ENCODE measurements at places on chromosomes 11 and 22. TPM values are rescaled to one million over a fixed set of nuclear protein-coding genes. Genes with fewer than 3 reads are reported as not detected.
A peak's percentile ranks its signal among the peaks of the same experiment; 100 is the strongest.

Gene KCTD14
- total RNA-seq, result 15.7 TPM

Gene UPK3A
- 0.23 TPM for total RNA-seq

Gene APLNR
- 0.53 TPM for total RNA-seq

DNA sequence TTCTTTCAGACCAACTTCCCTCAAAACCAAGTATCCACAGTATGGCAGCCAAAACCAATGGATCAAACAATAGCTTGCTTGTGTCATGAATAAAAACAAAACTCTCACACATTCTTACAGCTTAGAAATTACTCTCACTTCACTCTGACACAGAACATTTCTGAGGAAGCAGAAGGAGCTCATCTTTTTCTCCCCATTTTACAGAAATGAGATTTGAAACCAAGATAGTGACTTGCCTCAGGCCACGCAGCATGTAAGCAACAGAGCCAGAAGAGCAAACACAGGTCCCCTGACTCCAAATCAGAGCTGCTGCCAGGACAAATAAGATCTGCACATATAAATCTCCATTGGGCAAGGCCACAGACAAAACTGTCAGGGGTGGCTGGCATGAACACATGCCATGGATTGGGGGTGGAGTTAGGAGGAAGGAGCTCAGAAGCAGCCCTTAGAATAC lies 64.8 kb downstream of the RAB30 start:
- peaks cover 23% of the 10 kb centered on the region for H3K4me1 ChIP-seq
- H3K27ac ChIP-seq, result peak overlapping the region; percentile 14

GRCh38 chr22:45465633-45466032 lies 37.0 kb upstream of the FBLN1 start:
- H3K27ac ChIP-seq, result no peak overlapping the region
- peaks cover 27% of the 10 kb centered on the region for H3K4me1 ChIP-seq
- peaks cover 5% of the 10 kb centered on the region for H3K27me3 ChIP-seq
- H3K36me3 ChIP-seq, result peaks cover 28% of the 10 kb centered on the region
- no peak for DNase-seq
- H3K4me3 ChIP-seq, result no peak overlapping the region

GRCh38 chr11:64234647-64235379 lies 429 bp downstream of the VEGFB start:
- peaks cover 25% of the 10 kb centered on the region for H3K4me1 ChIP-seq
- DNase-seq, result peak; percentile 50
- H3K27ac ChIP-seq, result no peak overlapping the region
- H3K27me3 ChIP-seq, result peaks cover 16% of the 10 kb centered on the region
- peak overlapping the region; percentile 85 for H3K4me3 ChIP-seq
- H3K36me3 ChIP-seq, result peaks cover 6% of the 10 kb centered on the region

DNA sequence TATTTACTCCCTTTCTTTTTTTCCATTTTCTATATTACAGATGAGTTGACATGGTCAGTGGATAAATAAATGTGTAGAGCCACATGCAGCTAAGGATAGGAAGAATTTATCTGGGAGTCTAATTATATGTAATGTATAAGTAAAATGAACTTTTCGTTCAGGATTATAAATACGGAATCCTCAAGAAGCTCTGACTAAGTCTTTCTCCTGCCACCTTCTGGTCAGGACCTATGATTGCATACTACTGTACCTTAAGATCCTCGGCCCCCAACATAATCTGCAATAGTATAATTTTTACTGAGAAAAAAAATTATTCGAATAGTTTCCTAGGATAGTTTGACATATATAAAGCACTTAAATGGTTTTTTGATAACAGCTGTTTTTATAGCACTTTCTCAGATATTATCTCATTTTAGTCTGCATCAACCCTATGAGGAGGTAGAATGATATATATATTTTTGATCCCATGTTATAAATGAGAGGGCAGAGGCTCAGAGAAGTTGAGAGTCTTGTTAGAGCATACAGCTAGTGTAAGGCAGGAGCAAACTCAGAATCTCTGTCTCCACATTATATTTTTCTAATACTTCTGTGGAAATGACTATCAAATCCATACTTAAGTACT lies 36.1 kb downstream of the CCDC90B start:
- no peak overlapping the region for H3K4me3 ChIP-seq
- H3K27ac ChIP-seq, result no peak overlapping the region
- H3K36me3 ChIP-seq, result no peaks in the 10 kb centered on the region
- H3K4me1 ChIP-seq, result no peaks in the 10 kb centered on the region
- no peaks in the 10 kb centered on the region for H3K27me3 ChIP-seq

- peaks cover 18% of the 10 kb centered on the region for H3K4me1 ChIP-seq
- DNase-seq, result no peak
- H3K36me3 ChIP-seq, result no peaks in the 10 kb centered on the region
- H3K27me3 ChIP-seq, result no peaks in the 10 kb centered on the region
Measured at GRCh38 chr11:73233211-73233610, 15.1 kb downstream of the P2RY2 start.

- no peaks in the 10 kb centered on the region for H3K36me3 ChIP-seq
- H3K27me3 ChIP-seq, result no peaks in the 10 kb centered on the region
- no peak overlapping the region for H3K27ac ChIP-seq
- no peak for DNase-seq
- H3K4me1 ChIP-seq, result no peaks in the 10 kb centered on the region
- no peak overlapping the region for H3K4me3 ChIP-seq
Measured at GRCh38 chr11:118090545-118091162, 3.9 kb upstream of the SMIM35 start.

- no peak overlapping the region for H3K4me3 ChIP-seq
- H3K27ac ChIP-seq, result no peak overlapping the region
- no peaks in the 10 kb centered on the region for H3K27me3 ChIP-seq
- peaks cover 14% of the 10 kb centered on the region for H3K36me3 ChIP-seq
Measured at GRCh38 chr22:44005524-44005923, 18.6 kb upstream of the PARVB start.

DNA sequence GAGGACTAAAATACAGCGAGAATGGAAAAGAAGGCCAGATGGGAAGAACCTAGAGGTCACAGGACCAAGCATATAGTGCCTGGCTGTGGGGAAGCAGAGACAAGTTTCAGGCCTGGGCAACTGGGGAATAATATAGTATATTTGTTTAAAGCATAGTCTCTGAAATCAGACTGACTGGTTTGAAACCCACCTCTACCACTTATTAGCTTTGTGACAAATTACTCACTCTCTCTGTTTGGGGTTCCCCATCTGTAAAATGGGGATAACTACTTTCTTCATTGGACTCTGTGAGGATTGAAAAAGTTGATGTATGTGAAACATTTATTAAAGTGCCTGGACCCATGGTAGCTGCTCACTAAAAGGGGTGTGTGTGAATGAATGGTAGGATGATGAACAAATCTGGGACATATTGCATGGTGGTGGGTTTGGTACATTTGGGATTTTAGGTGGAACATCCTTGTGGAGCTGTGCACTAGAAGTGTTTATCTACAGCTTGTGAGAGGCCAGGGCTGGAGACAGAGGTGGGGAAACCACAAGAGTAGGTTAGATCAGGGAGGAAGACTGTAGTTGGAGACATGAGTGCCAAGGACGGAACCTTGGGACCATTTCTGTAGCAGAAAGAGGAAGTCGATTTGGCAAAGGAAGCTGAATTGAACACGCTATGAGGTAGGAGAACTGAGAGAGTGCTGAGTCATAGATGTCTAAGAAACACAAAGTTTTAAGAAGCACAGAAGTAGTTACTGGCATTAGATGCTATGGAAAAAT lies 52.6 kb downstream of the SWAP70 start:
- H3K4me1 ChIP-seq, result peaks cover 6% of the 10 kb centered on the region
- H3K36me3 ChIP-seq, result peaks cover 35% of the 10 kb centered on the region
- DNase-seq, result no peak

DNA sequence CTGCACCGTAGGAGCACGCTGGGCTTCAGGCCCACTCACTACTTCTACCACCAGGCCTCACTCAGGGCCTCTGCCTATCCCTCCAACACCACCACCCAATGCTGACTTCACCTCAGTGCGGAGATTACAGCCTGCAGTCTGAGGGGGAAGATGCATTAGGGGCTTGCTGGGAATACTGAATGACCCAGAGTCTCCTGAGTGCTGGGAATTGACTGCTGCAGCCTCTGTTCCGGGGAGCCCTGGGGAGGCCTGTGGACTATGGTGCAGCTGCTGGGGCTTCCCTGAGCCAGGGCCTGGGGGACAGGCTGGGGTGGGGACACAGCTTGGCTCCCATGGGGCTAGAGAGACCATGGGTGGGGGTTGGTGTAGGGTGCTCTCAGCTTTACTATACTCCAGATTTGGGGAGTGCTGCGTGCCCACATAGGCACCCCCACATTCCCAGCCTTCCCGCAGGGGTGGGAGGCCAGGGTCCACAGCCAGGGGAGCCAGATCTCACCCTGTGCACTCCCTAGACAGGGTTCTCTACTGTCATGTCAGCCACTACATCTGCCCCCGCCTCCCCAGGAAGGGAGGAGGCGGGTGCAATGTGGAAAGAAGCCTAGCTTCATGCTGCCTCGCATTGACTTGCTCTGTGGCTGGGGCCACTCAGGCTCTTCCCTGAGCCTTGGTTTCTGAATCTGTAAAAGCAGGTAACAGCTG lies 44.4 kb downstream of the GDPD5 start:
- H3K4me3 ChIP-seq, result no peak overlapping the region
- no peaks in the 10 kb centered on the region for H3K27me3 ChIP-seq
- peaks cover 2% of the 10 kb centered on the region for H3K4me1 ChIP-seq
- no peak for DNase-seq
- no peaks in the 10 kb centered on the region for H3K36me3 ChIP-seq

DNA sequence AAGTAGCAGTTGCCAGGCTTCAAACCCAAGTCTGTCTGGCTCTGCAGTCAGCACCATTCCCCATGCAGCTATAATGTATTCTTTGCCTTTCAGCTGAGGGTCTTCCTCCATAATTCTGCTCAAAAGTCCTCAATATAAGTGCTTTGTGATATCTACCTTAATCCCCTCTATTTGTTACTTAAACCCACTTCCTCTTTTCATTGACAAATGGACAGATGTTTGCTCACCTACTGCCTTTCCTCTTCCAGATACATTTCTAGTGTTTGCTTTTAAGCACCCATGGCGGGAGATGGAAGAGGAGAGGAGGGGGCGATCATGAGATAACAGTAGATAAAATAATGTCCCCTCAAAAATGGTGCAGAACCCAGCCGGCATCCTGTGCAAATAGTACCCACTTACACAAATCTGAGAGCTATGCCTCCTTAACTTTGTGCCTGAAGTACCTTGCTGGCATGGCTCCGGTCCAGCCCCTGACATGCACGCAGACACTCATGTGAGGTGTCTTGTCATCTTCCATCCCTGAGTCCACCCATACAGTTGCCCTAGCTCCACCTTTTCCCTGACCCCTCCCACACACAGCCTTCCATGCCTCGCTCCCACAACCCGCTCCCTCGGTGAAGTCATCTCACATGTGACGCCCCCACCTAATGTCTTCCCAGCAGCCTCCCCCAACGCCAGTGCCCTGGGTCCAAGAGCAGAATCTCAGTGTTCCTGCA lies 109.6 kb downstream of the TRIM29 start:
- H3K36me3 ChIP-seq, result no peaks in the 10 kb centered on the region
- H3K27ac ChIP-seq, result no peak overlapping the region
- H3K4me3 ChIP-seq, result no peak overlapping the region
- H3K4me1 ChIP-seq, result peaks cover 34% of the 10 kb centered on the region
- no peak for DNase-seq

Measured in WTC11 (cell line).